Glutamatergic neuron (in vitro differentiated cells): ENCODE measurements at places on chromosomes 7 and 10.

DNA sequence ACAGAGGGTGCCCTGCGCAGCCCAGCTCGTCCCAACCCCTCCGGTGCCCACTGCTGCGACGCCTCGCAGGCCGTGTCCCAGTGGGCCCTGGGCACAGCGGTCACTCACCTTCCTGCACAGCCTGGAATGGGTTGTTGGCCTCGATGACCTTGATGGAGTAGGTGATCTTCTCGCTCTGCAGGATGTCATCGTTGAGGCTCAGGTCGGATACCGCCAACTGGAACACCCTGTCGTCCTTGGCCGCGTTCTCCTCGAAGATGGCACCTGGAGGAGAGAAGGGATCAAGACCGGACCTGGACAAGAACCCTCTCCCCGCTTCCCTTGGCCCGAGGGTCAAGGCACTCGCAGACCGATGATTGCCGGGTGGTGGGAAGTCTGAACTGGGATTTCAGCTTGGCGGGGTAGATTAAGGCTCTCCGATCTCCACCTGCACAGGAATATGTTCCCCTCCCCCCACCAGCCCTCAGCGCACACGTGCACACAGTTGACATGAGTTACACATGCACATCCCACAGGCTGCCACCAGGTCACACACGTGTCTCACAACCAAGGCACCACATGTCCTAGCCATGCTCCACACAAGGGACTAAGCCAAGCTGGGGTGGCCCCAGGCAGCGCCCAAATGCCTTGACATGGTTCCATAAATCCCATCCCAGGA lies 2.6 kb downstream of the GRID1 start:
- DNase-seq, result peak; percentile 26

DNA sequence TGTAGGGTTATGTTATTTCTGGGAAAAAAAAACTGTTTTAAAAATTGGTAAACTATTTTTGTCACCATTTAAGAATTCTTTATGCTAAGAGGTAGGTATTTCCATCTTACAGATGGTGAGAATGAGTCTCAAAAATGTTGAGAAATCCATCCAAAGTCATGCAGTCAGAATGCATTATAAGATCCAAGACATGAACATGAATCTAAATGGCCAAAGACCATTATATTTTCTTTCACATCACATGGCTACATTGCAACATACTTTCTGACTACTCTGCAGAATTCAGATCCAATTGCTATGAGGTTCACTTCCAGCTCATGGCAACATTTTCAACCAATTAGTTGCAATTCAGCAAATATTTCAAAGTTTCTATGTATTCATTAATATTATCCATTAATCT lies 181.2 kb downstream of the TWIST1 start:
- DNase-seq, result no peak

GRCh38 chr7:88344956-88345832 lies 38.5 kb upstream of the STEAP4 start:
- DNase-seq, result peak; percentile 80

DNA sequence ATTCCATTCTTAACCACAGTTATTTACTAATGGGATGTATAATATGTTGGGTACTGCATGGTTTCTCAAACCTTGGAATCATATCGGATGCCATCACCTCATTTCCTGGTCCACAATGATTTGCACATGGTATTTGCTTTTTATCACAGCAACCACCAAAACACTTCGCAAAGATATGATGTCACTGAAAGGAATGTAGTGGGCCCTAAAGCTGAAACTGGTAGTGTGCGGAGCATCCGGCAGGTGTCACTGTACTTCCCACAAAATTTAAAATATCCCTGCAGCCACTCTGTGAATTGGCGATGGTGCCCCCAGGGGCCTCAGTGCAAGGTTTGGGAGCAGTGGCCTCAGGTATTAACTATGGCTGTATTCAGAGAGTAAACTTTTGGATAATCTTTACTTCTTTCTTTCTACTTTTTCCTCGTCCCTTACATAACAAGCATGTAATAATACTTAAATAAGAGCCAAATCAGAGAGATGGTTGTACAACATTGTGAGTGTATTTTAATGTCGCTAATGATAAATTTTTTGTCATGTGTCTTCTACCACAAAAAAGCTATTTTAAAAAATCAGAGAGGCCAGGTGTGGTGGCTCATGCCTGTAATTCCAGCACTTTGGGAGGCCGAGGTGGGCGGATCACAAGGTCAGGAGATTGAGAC lies 66.2 kb downstream of the FAM241B start:
- DNase-seq, result peak; percentile 38

DNA sequence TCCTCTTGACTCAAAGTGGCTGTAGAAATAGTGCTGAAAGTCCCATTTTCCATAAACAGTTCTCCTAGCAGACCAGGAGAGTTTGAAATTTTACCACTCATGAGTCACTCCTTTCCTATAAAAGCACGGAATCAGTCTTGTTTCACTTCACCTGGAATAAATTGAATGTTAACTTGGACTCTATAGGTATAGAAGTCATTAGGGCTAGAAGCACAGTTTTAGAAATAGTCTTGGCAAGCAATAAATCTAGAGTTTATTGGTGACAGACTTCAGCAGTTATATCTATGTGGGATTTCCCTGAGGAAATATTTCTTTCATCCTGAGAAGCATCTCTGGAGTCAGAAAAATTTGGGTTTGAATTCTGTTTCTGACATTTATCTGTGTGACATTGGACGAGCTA lies 212.4 kb downstream of the RNLS start:
- DNase-seq, result no peak

DNA sequence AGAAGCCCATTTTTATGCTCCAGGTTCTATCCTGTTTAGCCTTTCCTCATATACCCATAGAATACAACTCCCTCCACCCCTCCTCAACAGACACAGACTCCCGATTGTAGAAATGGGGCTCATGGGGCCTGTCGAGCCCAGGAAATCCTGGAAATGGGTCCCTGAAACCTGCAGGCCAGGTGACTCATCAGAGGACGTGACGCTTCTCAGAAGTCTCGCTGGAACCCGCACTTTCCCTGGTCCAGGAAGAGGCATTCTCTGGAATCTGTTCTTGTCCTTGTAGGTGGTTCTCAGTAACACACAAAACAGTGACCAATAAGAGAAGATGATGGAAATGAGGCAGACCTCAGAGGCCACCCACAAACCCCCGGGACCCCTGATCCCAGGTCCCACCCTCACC lies 244.8 kb upstream of the PPP2R2D start:
- DNase-seq, result no peak

GRCh38 chr10:95291365-95292039 lies 699 bp upstream of the PDLIM1 start:
- no peak for DNase-seq
